ENCODE measurements at places on chromosomes 7 and 10.

- DNase-seq, result peak; percentile 73
These were observed 76.0 kb downstream of the DIP2C start for GRCh38 chr10:613271-614138.

DNA sequence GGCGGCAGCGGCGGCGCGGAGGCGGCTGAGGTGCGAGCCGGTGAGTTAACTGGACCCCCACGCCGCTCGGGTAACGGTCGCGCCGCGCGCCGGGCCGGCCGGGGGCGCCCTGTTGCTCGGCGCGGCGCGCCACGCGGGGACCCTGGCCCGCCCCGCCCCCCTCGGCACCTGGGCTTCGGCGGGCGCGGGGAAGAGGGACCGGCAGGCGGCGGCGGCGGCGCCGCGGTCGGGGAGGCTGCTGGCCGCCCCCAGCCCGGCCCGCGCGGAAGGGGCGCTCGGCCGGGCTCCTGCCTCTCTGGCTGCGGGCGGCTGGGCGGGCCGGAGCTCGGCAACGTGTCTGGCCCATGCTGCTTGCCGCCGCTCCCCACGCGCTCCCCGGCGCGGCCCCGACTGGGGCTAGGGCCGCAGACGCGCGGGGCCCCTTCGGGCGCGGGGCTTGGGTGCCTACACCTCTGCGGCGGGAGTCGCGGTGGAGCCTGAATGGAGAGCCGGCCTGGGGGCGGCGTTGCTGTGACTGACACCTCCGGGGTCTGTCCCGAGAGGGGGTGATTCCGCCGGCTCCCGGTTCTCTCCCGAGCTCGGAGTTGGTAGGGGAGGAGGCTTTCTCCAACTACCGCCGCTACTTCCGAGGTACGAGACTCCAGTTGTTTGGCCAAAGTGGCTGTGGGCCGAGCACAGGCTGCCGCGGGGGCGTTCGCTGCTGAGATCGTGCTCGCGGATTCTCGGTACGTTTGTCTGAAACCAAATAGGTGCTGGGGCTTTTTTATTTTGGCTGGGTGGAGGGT is 494 bp downstream of the PALS2 start:
- DNase-seq, result peak; percentile 71

- DNase-seq, result no peak
These were observed 19.3 kb downstream of the EIF3A start for GRCh38 chr10:119061352-119061751.

DNA sequence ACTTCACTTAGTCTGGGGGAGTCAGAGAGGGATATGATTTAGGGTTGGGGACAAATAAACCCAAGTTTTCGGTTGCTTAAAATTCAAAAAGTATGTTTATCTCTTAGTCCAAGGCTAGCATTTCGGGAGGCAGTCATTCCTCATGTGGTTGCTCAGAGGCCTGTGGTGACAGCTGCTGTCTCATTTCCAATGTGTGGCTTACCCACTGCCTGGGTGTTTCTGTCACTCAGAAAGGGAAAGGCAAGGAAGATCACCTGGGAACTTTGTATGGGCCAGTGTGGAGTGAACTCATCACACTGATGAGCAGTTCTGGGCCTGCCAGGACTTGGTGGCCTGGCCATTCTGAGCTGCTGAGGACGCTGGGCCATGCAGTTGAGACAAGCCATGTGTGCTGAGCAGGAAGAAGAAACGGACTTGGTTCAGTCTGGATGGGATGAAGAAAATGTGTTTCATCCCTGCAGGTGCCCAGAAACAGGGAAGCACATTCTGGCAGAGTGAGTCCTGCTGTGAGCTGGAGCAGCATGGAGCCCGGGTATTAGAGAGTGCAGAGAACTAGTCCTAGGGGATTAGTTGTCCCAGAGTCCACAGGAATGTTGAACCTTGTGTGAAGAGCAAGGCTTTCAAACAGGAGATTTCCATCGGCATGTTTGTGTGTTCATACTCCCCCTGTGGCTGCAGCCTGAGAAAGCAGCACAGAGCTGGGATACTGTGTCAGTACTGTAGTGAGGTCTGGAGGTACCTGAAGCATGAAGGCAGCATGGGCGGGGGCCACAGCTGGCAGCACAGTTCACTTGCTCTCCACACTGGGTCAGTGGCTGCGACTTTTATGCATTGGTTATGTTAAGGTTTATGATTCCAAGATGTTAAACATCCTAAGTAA is 211.1 kb upstream of the IGFBP3 start:
- DNase-seq, result no peak

- DNase-seq, result peak; percentile 74
These were observed 2.6 kb downstream of the ST7 start for GRCh38 chr7:116955801-116956476.

- no peak for DNase-seq
These were observed 51.7 kb downstream of the XRCC2 start for GRCh38 chr7:152624228-152624627.

DNA sequence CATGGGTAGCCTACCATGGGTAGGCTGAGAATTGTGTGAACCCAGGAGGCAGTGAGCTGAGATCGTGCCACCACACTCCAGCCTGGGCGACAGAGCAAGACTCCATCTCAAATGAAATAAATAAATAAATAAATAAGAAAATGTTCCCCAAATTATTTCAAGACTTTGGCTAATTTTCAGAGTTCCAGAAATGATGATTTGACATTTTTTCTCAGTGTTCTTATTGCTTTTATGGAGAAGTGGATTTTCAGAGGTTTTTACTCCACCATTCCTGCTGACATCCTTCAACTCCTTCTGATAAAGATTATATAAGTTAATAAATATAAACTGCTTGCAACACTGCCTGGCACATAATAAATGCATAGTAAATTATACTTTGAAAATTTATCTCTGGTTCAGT is 80.4 kb upstream of the PRKCQ start:
- no peak for DNase-seq

- DNase-seq, result peak; percentile 86
These were observed 20.1 kb downstream of the ITGB1 start for GRCh38 chr10:32937911-32938424.

DNA sequence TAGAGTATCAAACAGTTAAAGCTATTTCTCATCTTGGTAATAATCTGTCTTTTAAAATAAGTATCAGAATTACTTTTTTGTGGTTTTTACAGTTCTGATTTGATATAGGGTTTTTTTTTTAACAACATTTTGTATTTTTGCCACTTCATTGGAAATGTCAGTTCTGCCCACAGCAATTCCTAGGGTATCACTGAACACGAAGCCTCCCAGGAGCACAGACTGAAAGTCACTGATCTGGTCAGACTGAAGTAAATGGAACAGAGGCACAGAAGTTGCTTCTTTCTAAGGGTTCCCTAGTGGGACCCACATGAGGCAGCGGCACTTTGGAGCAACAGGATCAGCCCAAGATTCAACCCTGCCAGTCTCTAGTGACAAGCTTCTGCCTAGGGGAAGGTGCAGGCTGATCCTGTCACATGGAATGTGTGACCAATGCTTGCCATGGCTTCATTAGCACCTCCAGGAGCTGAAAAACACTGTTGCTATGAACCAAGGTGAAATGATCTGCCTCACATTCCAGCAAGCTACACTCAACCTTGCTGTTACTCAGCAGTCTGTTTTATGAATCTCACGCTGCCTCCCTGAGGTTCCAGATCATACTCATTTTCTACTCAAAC is 273.4 kb upstream of the CSTF2T start:
- no peak for DNase-seq

DNA sequence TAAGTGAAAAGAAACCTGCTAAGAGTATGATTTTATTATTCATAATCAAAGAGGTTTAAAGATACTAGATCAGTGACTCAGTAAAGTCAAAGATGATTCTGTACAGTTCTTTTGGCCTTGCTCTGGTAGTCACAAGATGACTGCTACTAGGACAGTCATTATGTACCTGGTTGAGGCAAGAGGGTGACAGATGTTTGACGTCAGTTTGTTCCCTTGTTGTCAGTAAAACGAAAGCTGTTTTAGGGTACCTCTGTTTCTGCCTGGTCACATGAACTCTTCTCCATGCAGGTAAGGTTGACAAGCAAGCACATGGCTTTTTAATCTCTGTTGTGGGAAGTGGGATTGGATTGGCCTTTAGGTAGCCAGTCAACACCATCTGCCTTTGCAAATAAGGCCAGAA is 308.0 kb downstream of the EXOC4 start:
- no peak for DNase-seq

GRCh38 chr7:128666200-128666599 is 5.9 kb upstream of the GARIN1A start:
- DNase-seq, result peak; percentile 41

DNA sequence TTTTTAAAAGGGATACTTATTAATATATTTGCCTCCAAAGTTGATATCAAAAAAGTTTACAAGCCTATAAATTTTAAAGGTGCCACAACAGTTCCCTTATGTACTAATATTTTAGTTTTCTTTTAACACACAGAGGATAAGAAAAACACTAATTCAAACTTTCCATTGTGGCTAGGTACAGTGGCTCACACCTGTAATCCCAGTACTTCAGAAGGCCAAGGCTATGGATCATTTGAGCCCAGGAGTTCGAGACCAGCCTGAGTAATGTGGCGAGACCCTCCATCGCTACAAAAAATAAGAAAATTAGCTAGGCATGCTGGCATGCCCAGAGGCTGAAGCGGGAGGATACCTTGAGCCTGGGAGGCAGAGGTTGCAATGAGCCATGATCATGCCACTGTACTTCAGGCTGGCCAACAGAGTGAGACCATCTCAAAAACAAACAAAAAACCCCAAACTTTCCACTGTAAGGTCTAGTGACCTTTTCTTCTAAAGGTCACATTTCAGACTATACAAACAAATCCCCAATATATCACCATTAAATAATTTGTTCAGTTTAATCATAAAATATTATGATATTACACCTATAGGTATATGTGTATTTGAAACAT is 107.5 kb downstream of the HBP1 start:
- DNase-seq, result no peak

- no peak for DNase-seq
These were observed 1255.3 kb upstream of the LRRN3 start for GRCh38 chr7:109835577-109835976.

- DNase-seq, result no peak
These were observed 46.3 kb upstream of the ZNF800 start for GRCh38 chr7:127438836-127439235.

DNA sequence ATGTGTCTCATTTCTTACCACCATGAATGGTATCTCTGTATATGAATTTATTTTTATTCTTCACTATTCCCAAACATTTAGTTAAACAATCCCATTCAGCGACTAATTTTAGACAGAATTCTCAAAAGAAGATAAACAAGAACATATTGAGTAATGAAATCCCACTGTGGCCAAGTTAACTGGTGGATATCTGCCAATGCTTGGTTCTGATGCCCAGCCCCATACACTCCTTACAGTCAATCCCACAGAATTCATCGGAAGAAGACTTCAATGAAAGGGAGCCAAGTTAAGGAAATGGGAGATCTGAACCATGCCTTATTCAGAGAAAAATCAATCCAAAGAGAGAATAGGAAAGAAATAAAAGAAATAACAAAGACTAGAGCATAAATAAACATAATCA is 518.0 kb downstream of the XPNPEP1 start:
- DNase-seq, result no peak

DNA sequence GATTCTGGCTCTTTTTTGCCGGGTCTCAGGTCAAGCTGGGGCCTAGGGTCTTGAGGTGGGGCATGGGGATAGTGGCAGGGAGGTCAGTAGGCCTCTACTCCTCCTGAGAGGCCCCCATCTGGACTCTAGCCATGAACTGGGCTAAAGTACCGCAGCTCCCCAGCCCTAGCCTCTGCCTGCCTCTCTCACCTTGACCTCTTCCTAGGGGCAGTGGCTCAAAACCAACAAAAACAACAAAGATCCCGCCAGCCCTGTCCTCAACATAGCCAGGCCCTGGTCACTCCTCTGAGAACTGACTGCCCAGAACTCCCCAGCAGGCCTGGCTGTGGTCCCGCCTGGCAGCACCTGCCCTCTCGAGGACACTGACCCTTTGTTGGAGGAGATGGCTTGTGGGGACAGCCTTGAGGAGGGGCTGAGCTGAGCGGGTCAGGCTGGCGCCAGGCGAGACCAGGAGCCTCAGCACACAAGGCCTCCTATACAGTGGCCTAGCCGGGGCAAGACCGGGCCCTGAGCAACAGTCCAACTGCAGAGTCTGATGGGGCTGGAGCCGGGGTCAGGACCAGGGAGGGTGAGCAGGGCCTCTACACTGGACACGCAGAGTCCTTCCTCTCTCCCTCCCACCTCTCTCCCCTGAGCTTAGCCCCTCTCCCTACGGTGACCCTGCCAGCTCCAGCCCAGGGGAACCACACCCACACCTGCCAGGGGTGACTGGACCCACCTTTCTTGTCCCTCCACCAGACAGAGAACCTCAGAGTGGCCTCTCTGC is 11.6 kb upstream of the PPIF start:
- DNase-seq, result no peak

GRCh38 chr7:135661311-135662122 is 797 bp upstream of the STMP1 start:
- no peak for DNase-seq

- DNase-seq, result no peak
These were observed 534.1 kb downstream of the AUTS2 start for GRCh38 chr7:70132226-70132851.

GRCh38 chr7:25985196-25985595 is 166.8 kb upstream of the NFE2L3 start:
- no peak for DNase-seq

DNA sequence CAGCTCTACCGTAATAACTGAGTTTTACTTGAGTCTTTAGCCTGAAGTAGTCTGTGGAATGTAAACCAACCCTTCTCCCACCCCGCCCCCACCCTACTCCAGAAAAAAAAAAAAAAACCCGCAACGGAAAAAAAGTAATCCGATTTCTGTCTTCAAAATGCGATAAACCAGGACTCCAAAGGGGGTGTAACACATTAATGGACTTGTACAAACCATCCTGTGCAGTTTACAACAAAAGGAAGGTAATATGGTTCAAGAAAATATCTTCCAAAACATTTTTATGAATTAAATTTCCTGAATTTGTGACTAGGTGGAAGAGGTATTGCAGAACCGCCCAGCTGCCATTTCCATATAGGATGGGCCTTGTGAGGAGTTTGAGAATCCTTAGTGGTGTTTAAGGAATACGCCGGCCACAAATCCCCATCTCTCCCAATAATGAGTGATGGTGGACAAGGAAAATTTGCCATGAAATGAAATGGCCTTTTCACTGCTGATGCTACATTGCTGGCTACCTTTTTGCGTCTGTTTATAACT is 10.6 kb downstream of the SKIDA1 start:
- peak; percentile 83 for DNase-seq

GRCh38 chr10:3478632-3479240 is 306.2 kb upstream of the PITRM1 start:
- no peak for DNase-seq

GRCh38 chr7:82056282-82056681 is 286.4 kb upstream of the HGF start:
- no peak for DNase-seq

- DNase-seq, result no peak
These were observed 591.1 kb downstream of the PTPRN2 start for GRCh38 chr7:157996359-157997079.
